ENCODE measurements at places on chromosomes 16 and 17.

DNA sequence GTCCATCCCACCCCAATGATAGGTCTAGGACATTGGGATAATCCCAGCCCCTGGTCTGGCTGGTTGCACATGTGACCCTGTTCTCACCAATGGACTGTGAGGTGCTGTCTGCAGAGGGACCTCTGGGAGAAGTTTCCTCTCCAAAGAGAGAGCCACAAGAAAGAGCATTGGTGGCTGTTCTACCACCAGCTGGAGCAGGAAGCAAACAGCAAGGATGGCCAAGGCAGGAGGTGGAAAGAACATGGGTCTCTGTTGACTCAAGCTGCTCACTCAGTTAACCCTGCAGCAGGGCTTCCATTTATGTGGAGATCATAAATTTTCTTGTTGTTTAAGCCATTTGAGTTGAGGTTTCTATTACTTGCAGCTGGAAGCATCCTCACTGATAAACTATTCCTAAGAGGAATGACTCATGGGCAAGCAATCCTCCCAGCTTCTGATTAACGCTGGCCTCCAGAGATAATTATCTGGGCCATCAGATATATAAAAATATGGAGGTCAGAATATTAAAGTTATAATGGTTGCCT is 52.6 kb downstream of the CYB5B start:
- peak; percentile 62 for DNase-seq

GRCh38 chr16:71439523-71439922 is 2.3 kb downstream of the TLE7 start:
- DNase-seq: peak; percentile 48

GRCh38 chr17:13582776-13583547 is 18.8 kb downstream of the HS3ST3A1 start:
- no peak for DNase-seq

DNA sequence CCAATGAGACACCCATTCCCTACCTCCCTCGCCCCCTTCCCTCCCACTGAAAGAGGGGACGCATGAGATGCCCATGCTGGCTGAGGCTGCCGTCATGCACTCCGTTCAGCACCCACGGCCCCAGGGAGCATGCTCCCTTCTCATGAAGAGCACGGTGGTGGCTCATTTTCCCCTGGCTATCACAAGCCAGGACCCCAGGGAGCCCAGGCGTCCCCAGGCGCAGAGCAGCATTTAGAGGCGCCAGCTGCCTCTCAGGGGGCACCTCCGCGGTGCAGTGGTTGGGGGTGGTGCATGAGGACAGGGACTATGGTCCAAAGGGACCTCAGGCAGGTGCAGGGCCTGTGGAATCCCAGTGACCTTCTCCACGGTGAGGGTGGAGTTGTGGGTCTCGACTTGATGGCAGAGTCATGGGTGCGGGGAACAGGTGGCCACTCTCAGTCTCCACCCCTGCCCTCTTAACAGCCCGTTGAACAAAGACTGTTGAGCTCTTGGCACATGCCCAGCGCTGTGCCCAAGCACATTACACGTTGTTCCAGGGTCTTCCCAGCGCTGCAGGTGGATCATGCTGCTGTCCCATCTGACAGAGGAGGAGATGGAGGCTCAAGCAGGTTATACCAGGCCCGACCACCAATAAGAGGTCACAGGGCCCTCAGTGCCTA is 13.6 kb downstream of the KIF19 start:
- DNase-seq: no peak

DNA sequence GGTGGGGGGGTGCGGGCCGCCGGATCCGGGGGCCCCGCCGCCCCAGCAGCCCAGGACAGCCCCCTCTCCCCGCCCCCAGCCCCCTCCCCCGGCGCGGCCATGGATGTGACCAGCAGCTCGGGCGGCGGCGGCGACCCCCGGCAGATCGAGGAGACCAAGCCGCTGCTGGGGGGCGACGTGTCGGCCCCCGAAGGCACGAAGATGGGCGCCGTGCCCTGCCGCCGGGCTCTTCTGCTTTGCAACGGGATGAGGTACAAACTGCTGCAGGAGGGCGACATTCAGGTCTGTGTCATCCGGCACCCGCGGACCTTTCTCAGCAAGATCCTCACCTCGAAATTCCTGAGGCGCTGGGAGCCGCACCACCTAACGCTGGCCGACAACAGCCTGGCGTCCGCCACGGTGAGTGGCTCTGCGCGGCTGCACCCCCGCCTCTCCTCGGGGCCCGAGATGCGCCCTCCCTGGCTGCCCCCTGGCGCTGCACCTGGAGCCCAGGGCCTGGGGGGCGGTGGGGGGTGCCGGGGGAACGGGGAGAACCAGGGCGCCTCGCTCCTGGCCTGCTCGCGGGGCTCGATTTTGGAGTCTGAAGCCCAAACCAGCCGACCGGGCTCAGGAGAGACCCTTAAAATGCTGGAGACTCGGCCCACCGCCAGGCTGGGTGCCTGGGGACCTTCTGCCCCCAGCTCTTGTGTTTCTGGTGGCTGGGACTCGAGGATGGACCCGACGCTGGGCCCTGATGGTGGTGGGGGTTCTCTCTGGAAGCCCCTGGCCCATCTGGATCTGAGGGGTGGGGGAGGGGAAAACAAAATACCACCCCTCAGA is 744 bp downstream of the CMIP start:
- DNase-seq: no peak

DNA sequence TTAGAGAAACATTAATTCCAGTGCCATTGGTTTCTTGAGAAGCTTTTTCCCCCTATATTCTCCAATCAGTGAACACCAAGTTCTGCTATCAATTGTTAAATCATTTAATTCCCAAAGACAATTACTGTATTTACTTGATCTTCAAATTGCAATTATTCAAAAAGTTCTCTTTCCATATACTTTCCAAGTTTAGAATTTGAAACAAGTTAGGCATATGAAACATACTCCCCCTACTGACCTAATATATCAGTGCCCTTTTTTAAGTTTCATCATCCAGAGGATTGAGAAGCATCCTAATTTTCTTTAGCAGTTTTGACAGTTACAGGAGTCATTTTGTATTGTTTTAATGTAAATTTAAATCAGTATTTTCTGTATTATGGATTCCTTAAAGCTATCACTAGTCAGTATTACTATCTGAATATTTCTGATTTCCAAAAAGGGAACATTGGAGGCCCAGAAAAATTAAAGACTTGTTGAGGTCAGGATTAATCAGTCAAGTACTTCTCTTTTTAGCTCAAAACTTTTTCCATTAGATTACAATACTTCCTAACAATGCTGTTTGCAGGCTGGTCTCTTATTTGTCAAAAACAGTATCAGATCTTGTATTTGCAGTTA is 16.3 kb downstream of the MEIOC start:
- peak; percentile 20 for DNase-seq

- DNase-seq: peak; percentile 64
Observed at GRCh38 chr17:39194089-39194984, 3.1 kb downstream of the CACNB1 start.

- DNase-seq: no peak
Observed at GRCh38 chr16:54505549-54506213, 219.1 kb upstream of the IRX3 start.

- no peak for DNase-seq
Observed at GRCh38 chr16:49701789-49702494, 154.0 kb downstream of the ZNF423 start.

Measured in fibroblast of gingiva (primary cell).